ENCODE measurements at places on chromosomes 5 and 9.

DNA sequence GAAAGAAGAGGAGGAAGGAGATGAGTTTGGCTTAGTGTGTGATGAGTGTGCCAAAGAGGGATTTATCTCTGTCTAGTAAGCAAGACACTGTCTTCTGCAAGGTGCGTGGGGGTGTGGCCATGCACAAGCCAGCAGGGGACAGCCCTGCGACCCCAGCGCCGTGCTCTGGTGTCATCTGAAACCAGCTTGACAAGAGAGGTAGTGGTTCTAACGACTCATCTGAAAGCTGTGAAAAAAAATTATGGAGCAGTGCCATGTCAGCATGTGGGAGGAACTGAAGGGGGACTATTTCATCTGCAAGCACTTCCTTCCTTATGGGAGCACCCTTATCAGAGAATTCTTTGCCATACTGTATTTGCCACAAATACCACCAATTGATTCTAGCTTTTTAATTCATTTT lies 398.6 kb downstream of the PSAT1 start:
- peak; percentile 16 for DNase-seq

DNA sequence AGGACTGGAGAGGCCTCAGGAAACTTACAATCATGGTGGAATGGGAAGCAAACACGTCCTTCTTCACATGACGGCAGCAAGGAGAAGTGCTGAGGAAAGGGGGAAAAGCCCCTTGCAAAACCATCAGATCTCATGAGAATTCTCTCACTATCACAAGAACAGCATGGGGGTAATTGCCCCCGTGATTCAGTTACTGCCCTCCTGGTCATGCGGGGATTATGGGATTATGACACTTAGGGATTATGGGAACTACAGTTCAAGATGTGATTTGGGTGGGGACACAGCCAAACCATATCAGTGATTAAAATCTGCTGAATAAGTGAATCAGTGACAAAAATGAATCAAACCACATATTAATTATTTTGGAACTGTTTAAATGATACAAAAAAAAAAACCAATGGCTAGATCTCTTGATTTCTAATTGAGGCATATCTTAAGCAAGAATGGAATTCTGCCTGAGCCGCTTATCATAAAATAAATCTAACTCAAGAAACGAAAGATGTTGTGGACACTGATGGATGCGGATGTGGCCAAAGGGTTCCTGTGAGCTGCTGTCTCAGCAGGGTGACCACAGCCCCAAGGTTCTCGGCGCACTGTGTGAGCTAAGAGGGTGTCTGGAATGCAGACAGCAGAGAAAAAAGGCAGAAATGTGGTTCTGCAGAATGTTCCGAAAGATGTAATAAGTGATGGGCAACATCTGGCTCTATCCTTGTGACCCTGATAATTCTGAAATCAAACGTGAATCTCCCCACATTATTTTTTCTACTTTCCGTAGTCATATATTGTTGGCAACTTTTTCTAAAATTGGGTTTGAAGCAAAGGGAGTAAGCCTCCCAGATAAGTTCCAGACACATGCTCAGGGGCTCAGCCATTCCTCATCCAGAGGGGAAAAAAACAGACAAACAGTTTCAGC lies 107.2 kb upstream of the ICE1 start:
- no peak for DNase-seq

GRCh38 chr9:127508901-127509260 lies 57.6 kb downstream of the LRSAM1 start:
- no peak for DNase-seq

DNA sequence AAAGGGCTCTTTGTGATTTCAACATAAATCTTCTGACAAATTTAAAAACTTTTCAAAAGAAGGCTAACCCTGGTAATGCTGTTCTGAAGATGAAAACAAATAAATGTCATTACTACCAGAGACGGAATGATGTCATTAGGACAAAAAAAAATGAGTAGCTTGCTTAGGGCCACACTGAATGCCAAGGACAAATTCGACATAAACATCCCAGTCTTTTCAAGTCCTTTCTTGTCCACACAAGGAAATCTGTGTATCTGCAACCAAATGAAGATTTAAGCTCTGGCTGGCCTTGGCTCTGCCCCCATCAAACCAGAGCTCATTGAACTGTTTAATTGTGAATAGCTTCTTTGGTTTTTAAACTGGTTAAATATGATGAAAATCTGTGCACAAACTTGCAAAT lies 592.7 kb downstream of the TLE1 start:
- DNase-seq: no peak

- DNase-seq: no peak
Observed at GRCh38 chr9:116693233-116693731, 6.2 kb downstream of the TRIM32 start.

DNA sequence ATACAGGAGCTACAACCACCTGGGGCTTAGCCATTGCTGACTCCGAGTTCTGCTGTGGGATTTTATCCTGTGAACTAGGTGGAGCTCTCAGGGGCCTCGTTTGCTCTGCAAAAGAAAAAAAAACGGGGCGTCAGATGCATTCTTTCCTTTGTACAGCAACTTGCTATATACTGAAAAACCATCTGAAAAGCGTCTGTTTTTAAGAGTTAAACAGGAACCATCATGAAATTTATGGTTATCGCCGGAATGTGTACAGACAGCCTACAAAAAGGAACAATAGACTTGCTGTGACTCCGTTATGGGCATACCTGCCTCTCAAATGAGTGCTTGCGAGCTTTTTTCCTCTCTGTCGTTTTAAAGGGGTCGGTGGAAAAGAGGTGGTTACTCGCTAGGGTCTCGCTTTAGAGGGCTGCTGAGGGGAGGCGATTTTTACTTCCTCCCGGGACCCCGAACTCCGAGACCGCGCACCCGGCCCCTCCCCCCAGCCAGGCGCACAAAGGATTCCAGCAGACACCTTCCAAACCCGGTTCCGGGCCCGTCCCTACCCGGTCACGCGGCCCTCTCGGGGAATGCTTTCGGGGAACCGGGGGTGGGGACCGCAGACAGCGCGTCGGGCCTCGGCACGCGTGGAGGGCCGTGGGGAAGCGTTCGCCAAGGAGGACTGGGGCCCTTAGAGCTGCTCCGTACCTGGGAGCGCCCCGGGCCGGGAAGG lies 826 bp downstream of the PAIP1 start:
- peak; percentile 38 for DNase-seq

- peak; percentile 90 for DNase-seq
Observed at GRCh38 chr9:125746017-125746773, 978 bp upstream of the PBX3 start.

DNA sequence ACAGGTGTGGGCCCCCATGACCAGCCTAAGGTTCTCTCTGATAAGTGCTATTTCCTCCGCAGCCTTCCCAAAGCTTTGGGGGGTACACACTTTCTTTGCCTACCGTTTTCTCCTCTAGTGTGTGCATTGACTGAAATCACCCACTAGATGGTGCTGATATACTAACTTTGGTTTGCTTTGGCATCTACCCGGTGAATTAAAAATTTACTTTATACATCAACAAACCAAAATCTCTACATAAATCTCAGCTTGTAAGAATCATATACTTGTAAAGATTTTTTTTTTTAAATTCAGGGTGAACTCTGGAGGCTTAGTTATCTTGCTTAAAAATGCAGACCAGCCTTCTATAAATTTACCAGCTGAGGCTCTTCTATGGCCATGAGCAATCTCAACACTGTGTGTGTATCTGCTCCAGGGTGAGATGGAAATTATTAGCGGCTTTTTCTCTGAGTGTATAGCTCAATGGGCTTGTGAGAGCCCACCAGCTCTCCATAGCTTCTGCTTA lies 475.7 kb upstream of the TNC start:
- DNase-seq: no peak

- no peak for DNase-seq
Observed at GRCh38 chr9:19117039-19117716, 10.1 kb downstream of the PLIN2 start.

DNA sequence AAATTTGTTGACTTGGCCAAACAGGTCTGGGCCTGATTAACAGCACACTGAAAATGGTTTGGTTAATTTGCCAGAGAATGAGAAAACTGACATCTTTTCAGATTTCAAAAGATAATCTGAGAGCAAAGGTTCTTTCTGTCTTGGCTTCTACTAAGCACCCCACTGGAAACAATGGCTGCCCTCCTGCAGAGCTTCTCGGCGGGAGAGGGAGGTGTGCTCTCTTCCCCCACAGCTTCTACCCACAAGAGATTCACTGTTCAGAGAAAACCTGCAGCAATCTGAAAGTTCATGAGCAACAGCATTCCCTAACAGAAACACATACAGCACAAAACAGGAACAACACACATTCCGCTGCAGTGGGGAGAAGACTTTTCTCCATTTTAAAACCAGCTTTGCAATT lies 3.0 kb downstream of the DNAH5 start:
- DNase-seq: no peak

- no peak for DNase-seq
Observed at GRCh38 chr9:75788006-75788634, 102.4 kb upstream of the PCSK5 start.

- DNase-seq: no peak
Observed at GRCh38 chr5:65185468-65185867, 296.3 kb downstream of the ADAMTS6 start.

DNA sequence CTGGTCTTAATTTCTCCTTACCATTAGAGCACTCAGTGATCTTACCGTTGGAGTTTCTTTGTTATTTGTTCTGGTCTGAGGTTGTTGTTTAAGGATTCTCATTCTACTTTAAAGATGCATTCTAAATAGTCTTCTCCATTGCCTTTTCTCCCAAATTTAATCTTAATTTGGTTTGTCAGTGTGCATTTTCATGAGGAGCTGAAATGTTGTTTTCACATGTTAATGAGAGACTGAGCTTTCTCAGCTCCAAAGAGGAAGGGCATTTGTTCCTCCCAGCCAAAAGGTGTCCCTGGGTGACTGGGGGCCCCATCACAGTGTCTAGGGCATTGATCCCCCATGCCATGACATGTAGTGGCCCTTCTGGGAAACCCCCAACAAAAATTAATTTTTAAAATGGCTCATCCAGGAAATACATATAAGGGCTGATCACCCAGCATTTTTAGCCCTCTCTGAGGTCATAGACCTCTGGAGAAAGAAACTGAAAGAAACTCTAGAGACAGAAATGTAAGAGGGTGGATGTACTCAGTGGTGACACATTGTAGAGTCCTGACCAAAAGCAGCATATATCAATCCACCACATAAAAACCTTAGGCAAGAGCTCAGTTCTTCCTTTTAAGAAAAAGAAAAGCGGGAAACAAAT lies 240.4 kb upstream of the RAI14 start:
- DNase-seq: no peak

GRCh38 chr5:6720561-6720921 lies 7.3 kb downstream of the TENT4A start:
- no peak for DNase-seq

DNA sequence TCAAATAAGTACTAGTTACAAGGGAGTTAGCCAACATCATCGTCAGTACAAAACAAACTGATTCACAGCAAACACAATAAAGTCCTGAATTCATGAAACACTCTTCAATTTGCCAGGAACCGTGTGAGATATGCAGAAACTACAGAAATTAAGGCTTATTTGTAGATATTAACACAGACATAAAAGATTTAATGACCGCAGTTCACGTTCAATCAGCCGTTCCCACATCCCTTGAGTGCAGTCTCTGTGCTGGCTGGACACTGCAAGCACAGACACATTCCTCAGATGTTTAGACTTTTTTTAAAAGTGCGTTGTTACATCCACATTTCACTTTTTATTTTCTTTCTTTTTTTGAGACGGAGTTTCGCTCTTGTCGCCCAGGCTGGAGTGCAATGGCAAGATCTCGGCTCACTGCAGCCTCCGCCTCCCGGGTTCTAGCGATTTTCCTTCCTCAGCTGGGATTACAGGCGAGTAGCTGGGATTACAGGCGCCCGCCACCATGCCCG lies 566 bp upstream of the CEP78 start:
- DNase-seq: no peak

DNA sequence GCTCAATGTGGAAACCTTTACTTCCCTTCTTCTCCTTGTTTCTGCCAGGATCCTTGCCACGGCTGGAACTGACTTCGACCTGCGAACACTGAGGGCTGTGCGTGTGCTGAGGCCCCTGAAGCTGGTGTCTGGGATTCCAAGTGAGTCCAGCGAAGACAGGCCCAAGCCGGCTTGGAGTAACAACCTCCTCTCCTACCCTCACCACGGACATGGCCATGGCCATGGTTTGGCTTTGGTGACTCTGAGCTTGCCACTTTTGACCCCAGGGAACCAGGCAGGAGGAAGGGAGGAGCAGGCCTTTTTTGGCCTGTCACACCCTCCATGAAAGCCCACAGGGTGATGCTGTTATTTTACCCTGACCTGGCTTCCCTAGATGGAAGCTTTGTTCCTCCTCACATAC lies 35.5 kb downstream of the CACNA1B start:
- no peak for DNase-seq

- no peak for DNase-seq
Observed at GRCh38 chr5:168136340-168136739, 155.1 kb upstream of the WWC1 start.

DNA sequence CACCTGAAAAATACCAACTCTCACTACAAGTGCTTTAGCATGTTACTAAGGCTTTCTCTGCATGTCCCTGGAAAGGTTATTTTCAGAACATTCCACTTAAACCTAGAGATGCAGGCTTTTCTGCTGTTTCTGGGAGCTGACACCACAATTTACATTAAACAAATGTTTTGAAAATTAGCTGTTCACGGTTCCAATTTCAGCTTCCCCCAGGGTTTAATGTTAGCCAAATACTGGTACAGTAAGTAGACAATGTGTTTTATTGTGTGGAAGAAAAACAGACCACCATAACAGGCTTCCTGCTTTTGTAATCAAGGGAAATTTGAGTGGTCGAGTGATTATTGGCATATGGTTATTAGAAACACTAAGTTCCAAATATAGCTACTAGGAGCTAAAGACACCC lies 32.0 kb downstream of the MACROH2A1 start:
- no peak for DNase-seq

DNA sequence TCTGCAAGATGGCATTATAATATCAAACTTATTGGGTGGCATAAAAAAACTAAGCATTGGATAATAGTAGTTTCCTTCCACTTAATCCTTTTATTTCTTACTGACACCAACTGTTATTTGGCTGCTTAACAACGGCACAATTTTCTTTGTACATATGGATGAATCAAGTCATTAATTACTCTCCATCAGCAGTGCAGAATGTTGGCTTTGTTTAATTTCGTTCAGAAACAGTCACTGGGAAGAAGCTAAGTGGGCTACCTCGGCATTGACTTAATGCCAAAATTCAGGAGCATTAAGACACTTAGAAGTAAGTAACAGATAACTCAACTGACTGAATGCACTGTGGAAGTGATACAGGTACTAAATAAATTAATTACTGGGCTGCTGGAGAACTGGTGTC lies 460.4 kb downstream of the CTNND2 start:
- DNase-seq: no peak

DNA sequence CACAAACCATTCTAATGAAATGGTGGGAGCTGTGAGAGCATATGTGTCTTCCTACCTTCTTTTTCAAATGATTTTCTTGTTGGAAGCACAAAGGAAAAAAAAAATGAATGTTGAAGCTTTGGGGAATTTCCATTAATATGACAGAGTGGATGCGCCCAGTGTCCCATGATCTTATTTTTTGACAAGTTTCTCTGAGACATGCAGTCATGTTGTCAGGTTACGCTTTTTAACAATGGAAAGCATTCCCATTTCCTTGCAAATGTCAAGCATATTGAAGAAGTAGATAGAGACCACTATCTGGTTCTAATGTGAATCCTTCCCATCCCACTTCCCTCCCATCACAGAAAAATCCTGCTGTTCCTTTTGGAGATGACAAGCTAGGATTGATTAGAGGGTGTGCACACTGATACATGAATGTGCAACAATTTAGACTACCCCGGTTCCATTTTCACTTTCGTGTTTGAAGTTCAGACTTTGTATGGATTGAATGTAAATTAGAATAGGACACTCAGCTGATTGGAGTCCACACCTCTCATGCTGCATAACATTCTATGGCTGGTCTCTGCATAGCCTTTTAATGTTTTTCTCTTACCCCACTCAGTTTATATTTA lies 919.4 kb downstream of the TLE4 start:
- DNase-seq: no peak

Data from NCI-H1930 (cell line).